Stimulated activated CD8-positive, alpha-beta memory T cell treated with anti-CD3 and anti-CD28 coated beads, Interleukin-15, amount 100 ng/mL, for 24 hours (primary cell): ENCODE measurements at places on chromosomes 6 and 20.

- DNase-seq: no peak
These were observed 184.4 kb upstream of the ZNF217 start for GRCh38 chr20:53778041-53778516.

DNA sequence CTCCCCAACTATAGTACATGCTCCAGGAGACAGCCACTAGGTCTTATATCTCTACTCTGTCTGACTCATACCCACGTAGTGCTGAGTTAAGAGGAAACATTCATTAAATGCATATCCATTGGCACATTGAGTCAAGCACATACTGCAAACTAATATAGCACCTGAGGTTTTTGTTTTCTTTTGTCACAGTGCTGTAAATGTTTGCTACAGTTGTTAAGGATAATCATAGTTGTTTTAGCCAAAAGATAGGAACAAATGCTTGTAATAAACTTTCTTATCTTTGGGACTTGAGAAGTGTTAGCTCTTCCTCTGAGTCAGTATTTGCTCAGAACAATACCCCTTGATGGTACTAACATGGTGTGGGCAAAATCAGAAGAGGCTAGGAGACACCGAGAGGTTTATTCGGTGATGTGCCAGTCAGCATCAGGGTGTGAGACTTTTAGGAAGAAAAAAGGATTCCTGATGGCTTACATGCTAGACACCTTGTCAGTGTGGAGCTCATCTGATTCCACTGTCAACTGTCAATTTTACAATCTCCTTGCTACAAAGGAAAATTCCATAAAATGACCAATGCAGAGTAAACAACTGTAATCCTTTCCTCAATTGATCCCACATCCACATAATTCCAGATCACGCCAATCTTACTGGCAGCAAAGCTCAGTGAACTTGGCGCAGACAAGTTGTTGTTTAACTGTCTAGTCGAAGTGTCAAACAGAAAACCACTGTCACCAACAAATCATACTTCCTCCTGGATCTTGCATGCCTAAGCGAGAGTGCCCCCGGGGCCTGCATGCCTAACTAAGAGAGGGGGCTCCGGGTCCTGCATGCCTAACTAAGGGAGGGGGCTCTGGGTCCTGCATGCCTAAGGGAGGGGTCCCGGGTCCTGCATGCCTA, 36.1 kb downstream of the ELOVL2 start:
- no peak for DNase-seq

- DNase-seq: no peak
These were observed 97.9 kb downstream of the HUS1B start for GRCh38 chr6:558959-559358.

- no peak for DNase-seq
These were observed 26.5 kb downstream of the THBS2 start for GRCh38 chr6:169227116-169227515.

GRCh38 chr6:107506145-107506544, 16.2 kb downstream of the SOBP start:
- DNase-seq: no peak

DNA sequence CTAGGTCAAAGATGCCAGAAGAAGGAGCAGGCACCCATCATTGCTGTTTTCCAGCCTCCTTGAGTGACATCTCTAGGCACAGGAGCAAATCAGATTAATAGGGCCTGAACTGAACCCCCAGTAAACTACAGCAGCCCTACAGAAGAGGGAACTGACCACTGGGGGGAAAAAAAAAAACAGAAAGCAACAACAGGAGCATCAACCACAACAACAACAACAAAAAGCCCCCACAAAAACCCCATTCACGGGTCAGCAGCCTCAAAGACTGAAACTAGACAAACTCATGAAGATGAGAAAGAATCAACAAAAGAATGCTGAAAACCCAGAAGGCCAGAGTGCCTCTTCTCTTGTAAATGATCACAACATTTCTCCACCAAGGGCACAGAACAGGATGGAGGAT, 537.4 kb upstream of the BTBD3 start:
- DNase-seq: no peak

GRCh38 chr20:8421981-8422380, 289.9 kb downstream of the PLCB1 start:
- no peak for DNase-seq

DNA sequence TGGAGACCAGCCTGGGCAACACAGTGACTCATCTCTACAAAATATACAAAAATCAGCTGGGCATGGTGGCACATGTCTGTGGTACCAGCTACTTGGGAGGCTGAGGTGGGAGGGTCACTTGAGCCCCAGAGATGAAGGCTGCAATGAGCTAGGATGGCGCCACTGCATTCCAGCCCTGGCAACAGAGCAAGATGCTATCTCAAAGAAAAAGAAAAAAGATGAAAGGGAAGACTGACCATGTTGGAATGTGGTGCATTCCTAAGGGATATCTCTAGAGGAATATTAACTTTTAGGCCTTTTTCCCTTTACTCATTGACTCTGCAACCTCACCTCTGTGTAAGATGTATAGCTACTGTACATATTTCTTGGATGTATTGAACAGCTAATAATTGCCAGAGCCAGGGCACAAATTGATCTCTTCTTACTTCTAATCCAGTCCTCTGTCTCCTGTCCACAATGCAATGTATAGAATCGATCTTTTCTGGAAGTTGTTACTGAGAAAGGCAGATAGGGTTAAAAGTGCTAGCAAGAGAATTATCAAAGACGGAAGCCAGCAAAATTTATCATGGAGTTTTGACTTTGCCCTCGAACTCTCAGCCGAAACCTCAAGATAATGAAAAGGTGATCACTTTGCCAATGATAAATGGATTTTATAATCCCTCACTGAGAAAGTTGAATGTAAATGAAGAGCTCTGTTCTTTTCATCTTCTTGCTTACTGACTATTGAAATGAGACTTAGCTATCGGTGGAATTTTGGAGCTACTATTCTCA, 46.3 kb downstream of the GCNT2 start:
- no peak for DNase-seq

GRCh38 chr20:51797357-51798025, 4.8 kb downstream of the SALL4 start:
- no peak for DNase-seq

DNA sequence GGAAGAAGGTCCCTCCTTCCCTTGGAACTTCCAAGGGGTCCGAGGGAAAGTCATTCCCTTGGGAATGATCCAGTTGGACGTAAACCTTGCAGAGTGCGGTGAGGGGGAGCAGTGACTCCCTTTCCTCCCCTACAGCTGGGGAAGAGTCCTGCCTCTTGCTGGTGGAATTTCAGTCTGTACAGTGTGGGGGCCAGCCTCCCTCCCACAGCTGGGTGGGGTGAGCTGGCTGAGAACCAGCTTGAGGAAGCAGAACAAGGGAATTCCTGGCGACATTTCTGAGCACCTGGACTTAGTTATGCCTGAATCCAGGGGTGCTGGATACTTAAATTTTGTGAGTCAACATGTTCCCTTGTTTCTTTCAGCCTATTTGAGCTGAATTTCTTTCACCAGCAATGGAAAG, 152.0 kb downstream of the ANKRD60 start:
- no peak for DNase-seq

DNA sequence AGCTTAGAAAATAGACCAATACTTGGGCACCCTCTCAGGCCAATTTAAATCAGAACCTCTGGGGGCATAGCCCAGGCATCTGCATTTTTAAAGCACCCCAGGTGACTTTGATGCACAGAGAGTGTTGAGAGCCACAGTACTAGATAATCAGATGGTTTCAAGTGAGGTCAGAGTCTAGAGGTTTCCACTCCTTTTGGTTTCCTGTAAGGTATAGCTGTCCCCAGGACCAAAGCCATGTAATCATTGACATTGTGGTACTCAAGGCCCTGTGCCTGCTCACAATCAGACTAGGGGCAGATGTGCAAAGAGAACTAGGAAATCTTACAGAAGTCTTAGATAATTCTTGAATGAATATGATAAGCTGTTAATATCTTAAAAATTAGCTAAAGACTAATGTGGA, 9.1 kb downstream of the FILIP1 start:
- DNase-seq: no peak

- no peak for DNase-seq
These were observed 16.0 kb downstream of the UQCC1 start for GRCh38 chr20:35395728-35396127.

DNA sequence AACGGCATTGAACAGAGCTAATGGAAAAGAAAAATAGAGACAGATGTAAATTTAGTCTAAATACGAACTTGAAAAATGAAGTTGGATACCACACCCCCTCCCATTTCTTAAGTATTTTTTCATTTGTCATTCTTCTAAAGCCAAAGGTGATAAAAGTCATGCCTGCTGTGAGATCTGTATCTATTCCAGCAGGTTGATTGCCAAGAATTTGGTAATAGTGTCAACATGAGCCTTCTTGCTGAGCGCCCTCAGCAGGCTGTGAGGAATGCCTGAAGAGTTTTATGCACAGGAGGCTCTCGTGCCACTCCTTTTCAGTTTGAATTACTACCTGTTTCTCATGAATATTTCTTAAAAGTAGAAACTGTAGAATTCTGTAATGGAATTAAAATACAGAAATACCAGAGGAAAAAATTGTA, 165.4 kb downstream of the QKI start:
- DNase-seq: no peak

DNA sequence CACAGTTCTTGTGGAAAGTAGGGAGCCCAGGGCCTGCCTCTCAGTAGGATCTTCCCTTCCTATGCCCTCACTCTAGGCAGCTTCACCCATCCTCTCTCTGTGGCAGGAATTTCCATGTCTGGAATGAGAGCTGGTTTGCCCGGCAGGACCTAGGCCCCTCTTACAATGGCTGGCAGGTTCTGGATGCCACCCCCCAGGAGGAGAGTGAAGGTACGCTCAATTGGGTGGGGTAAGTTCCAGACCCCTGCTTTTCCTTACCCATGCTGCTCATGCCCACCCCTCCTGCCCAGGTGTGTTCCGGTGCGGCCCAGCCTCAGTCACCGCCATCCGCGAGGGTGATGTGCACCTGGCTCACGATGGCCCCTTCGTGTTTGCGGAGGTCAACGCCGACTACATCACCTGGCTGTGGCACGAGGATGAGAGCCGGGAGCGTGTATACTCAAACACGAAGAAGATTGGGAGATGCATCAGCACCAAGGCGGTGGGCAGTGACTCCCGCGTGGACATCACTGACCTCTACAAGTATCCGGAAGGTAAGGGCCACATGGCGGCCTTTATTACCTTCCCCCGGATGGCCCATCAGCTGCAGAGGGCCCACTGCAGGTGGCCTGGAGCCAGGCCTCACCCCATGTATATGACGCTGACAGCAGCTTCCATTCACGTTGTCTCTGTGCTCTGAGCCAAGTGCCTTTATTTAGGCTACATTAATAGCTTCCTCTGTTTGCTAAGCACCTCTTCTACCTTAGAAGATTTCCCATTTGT, 22.8 kb downstream of the TGM6 start:
- no peak for DNase-seq

- DNase-seq: no peak
These were observed 23.5 kb downstream of the ILRUN start for GRCh38 chr6:34673064-34673463.

GRCh38 chr6:125574604-125575003, 174.8 kb upstream of the HEY2 start:
- DNase-seq: no peak

- no peak for DNase-seq
These were observed 13.8 kb downstream of the RANBP9 start for GRCh38 chr6:13697857-13698256.

GRCh38 chr6:105178110-105178509, 1.7 kb downstream of the POPDC3 start:
- DNase-seq: no peak

GRCh38 chr6:81997090-81997926, 244.8 kb upstream of the TENT5A start:
- no peak for DNase-seq

DNA sequence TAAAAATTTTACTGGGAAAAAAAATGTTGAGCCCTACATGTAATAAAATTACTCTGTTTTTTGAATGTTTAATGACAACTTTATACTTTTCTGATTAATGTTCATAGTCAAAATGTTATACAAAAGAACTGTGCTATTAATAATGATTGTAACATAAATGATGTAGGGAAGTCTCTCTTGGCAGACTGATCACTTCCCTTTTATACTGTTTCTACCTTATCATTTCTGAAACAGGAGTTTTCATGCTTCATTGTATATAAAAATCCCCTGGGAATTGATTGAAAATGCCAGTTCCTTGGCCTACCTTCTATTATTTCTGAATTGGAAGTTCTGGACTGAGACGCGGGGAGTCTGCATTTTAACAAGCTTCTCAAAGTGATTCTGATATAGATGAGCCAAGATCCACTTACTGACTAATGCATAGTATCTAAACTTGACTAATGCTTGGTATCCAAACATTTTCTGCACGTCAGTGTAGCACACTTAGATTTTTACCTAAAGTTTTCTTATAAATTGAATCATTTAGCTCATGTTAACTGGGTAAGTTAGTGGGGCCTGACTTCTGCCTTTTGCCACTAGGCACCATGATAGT, 7.2 kb upstream of the HDAC2 start:
- DNase-seq: no peak
